WTC11 (cell line): ENCODE measurements at places on chromosomes 16 and 17. TPM values are rescaled to one million over a fixed set of nuclear protein-coding genes. Genes with fewer than 3 reads are reported as not detected.

- no peak for DNase-seq
- H3K27me3 ChIP-seq, result no peaks in the 10 kb centered on the region
- no peaks in the 10 kb centered on the region for H3K36me3 ChIP-seq
These were observed 123.7 kb downstream of the RBFOX3 start for GRCh38 chr17:79487149-79487548.

The ATP2C2 gene
- total RNA-seq, result 2.4 to 4.3 TPM (median 2.8 TPM) in 3 replicates

DNA sequence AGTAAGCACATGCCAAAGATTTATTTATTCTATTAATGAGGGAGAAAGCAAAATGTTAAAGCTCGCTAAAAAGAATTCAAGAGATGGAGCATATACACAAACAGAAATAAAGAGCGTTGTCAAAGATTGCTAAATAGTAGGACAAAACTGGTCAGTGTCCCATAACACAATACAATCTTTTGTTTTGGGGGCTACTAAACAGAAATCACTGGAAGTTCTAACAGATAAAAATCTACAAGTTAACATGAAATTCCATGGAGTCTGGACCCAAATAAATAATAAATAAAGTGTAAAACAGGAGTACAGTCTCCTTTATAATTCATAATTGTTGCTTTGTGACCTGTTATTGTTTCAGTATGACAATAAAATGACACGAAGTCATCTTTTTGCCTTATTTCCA is 115.2 kb upstream of the CNTNAP4 start:
- peaks cover 6% of the 10 kb centered on the region; the same call in 1 of the 2 replicates for H3K27me3 ChIP-seq
- no peak overlapping the region for H3K4me3 ChIP-seq
- no peak for DNase-seq
- peaks cover 8% of the 10 kb centered on the region; the same call in 1 of the 2 replicates for H3K36me3 ChIP-seq
- H3K4me1 ChIP-seq, result no peaks in the 10 kb centered on the region

GRCh38 chr17:79485419-79485985 is 125.3 kb downstream of the RBFOX3 start:
- no peak for DNase-seq
- no peak overlapping the region for H3K27ac ChIP-seq
- no peak overlapping the region for H3K4me3 ChIP-seq
- H3K36me3 ChIP-seq, result no peaks in the 10 kb centered on the region

- H3K27me3 ChIP-seq, result peaks cover 6% of the 10 kb centered on the region; the same call in 1 of the 2 replicates
- no peak overlapping the region for H3K27ac ChIP-seq
- no peak overlapping the region for H3K4me3 ChIP-seq
- H3K36me3 ChIP-seq, result peaks cover 4% of the 10 kb centered on the region
- no peak for DNase-seq
- peaks cover 3% of the 10 kb centered on the region for H3K4me1 ChIP-seq
These were observed 276.6 kb downstream of the MRTFB start for GRCh38 chr16:14347706-14348105.

The ITGB3 gene
- total RNA-seq, result 0.04 to 0.14 TPM (median 0.09 TPM) in 3 replicates

- no peak overlapping the region for H3K4me3 ChIP-seq
- no peaks in the 10 kb centered on the region for H3K27me3 ChIP-seq
These were observed 90.1 kb downstream of the XYLT1 start for GRCh38 chr16:17380613-17381012.

The LGALS9B gene
- total RNA-seq, result not detected in 3 replicates

DNA sequence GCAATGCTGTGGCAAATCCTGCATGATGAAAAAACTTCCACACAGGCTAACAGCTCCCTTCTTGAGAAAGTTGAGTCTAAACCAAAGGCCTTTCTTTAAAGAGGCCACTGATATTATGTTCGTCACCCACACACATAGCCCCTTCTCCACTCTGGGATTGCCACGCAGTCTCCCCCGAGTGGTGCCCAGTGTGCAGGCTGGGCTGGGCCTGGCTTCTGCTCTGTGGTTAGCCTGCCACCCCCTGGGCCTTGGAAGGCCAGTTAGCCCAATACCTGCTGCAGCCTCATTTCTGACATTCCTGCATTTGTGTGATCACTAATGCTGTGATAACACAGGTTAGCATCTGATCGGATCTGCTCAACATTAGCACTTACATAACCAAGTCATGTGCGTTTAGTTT is 44.8 kb downstream of the CDH3 start:
- DNase-seq, result no peak
- H3K27ac ChIP-seq, result 0 out of 2 replicates have a peak overlapping the region, but pooled peaks have one; percentile 39
- H3K27me3 ChIP-seq, result no peaks in the 10 kb centered on the region
- no peaks in the 10 kb centered on the region for H3K4me1 ChIP-seq
- H3K4me3 ChIP-seq, result no peak overlapping the region
- peaks cover 70% of the 10 kb centered on the region for H3K36me3 ChIP-seq

- no peak for DNase-seq
- H3K4me3 ChIP-seq, result no peak overlapping the region
- H3K4me1 ChIP-seq, result peaks cover 3% of the 10 kb centered on the region
These were observed 13.5 kb upstream of the CBX4 start for GRCh38 chr17:79852748-79853147.
